ENCODE measurements at places on chromosomes 3 and 15.

- DNase-seq = no peak
These were observed 12.6 kb downstream of the ANP32A start for GRCh38 chr15:68808091-68808490.

GRCh38 chr3:98099848-98100247 is 12.9 kb downstream of the OR5AC2 start:
- no peak for DNase-seq

GRCh38 chr3:188217726-188218125 is 63.8 kb downstream of the LPP start:
- DNase-seq = no peak

DNA sequence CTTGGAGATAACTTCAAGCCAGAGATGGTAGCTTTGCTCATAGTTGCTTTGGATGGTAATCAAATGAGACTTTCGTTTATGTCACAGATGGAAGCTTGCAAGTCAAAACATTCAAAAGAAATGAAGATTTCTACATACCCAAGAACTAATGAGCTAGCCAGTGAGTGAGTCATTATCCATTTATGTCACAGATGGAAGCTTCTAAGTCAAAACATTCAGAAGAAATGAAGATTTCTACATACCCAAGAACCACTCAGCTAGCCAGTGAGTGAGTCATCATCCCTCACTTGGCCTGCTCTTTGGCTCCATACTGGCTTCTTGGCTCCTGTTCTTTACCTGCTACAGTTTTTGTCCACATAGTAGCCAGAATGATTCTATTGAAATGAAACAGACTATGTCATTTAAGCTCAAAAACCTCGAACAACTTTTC is 559.8 kb upstream of the CBLB start:
- DNase-seq = peak; percentile 9

DNA sequence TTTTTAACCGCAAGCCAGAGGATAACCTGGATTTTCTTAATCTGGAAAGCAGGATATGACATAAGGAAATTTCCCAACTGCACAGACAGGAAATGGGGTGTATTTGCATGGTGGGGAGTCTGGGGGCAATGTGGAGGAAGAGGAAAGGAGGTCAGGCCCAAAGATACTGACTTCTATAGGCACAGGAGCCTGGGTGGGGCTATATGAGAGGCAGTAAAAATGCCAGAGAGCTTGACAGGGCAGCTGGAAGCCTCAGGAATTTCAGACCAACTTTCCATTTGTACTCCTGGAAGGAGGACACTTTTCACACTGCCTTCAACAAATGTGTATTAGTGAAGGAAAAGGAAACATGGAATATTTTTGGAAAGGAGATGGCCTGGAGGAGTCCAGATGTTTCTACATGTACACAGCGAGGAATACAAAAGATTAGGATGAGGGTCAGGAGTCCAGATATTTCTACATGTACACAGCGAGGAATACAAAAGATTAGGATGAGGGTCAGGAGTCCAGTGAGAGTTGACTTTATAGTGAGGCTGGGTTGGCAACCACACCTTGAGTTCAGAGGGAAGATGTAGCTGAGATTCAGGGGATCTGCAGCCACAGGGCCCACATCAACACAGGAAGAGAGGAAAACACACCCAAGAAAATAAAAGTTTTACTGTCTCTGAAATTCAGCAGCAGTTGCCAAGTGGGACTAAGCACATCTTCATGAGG is 111.9 kb upstream of the PTPRG start:
- DNase-seq = no peak

GRCh38 chr3:73601011-73601410 is 23.7 kb downstream of the PDZRN3 start:
- no peak for DNase-seq

Data from NCI-H69 (cell line).